ENCODE measurements at places on chromosomes 3 and 15.

- no peak for DNase-seq
Observed at GRCh38 chr15:52066842-52067544, 45.6 kb downstream of the BCL2L10 start.

- no peak for DNase-seq
Observed at GRCh38 chr3:160331127-160331937, 67.7 kb downstream of the IFT80 start.

DNA sequence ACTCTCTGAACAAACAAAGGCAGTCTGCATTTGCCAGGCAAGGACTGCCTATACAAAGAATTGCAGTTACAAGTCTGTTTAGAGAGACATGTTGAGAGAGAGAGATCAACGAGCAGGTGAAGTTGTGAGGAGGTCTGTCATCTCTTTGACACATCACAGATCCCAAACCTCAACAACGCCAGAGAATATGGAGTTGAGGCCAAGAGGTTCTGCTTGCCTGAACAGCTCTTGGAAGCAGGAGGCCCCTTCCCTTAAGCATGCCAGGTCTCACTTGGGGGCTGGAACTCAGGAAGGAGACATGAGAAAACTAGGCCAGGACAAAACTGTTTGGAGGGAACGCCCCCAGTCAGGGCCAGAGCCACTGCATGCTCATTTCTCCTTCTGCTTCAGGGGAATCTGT lies 22.3 kb upstream of the MUSTN1 start:
- DNase-seq, result no peak

GRCh38 chr3:151330899-151331298 lies 1.6 kb upstream of the P2RY13 start:
- DNase-seq, result no peak

- DNase-seq, result no peak
Observed at GRCh38 chr3:84893211-84893610, 65.6 kb upstream of the CADM2 start.

DNA sequence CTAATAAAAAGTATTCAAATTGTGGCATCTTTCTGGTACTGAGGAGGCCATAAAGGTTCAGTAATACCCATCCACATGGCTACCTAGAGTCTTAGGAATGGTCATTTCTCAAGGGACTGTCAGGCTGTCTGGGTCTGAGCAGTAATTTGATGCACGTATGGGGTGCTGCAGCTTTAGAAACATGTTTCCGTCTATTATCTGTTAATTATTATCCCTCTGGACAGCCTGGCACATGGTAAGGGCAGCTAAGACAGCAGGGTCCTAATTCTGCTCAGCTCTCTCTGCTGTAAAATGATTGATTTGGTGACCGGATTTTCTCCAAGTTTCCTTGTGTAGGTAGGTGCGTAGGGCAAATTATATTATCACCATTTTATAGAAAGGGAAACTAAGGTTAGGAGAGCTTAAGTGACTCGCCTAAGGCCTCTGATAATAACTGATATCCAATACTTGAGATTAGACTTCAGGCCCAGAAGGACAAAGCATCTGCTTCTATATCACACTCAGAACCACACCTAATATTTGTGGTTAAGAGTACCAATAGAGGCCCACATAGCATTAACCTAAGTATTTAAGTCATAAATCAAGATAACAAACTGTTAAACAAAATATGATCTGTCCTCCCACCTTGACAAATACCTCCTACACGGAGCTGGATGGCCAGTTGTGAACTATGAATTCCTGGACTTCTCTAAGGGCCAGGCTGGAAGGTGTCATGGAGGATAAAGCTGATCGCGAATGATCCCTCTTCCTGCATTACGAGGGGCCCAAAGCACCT lies 2.9 kb upstream of the RAP2B start:
- DNase-seq, result no peak

DNA sequence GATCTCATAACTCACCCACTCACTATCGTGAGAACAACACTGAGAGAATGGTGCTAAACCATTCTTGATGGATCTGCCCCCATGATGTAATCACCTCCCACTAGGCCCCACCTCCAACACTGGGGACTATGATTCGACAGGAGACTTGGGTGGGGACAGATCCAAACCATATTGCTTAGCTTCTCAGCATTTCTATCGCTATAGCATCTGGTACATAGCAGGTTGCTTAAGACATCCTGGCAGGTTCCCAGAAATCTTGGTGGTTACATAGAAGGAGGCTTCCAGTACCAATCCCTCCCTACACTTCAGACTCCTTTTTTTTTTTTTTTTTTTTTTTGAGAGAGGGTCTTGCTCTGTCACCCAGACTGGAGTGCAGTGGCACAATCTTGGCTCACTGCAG lies 487.8 kb downstream of the EDEM1 start:
- DNase-seq, result no peak

DNA sequence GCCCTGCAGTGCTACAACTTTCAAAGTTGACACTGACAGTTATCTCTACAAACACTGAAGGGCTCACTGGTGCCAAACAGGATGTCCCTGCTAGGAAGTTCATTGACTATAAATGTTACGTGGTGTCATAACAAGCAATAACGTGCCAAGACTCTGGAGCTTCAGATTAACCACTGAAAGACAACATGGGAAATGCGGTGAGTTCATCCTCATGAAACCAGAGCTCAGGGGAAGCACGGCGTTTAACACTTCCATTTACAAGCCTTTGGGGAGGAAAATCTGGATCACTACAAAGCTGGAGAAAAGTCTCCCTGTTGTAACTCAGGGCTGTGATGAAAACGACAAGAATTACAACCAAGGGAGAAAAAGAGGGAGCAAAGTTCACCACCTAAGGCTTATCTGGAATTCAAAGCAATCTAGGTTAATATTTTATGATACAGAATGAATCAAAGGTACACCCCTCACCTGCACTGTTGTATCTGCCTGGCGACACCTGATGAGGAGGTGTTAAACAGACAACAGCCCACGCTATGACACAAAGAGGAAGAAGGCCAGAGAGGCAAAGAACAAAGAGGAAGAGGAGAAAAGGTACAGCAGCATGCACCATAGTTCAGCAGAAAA lies 27.0 kb downstream of the SHQ1 start:
- DNase-seq, result no peak

DNA sequence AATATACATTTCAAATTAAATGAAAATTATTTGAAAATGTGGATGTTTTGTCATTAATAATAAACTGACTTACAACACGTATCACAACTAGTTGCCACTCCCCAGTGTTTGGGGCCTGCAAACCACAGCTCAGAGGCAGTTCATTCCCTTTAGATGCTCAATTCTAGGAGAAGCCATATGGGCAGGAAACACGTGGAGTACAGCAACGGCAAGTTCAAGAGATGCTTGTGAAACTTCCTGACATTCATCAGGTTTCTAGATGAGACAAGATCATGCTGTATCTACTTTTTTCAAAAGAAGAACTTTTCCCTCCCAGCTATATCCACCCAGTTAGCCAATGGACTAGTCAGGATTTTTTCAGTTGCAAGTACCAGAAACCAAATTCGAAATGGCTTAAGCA lies 17.6 kb upstream of the PLA2G4D start:
- no peak for DNase-seq

DNA sequence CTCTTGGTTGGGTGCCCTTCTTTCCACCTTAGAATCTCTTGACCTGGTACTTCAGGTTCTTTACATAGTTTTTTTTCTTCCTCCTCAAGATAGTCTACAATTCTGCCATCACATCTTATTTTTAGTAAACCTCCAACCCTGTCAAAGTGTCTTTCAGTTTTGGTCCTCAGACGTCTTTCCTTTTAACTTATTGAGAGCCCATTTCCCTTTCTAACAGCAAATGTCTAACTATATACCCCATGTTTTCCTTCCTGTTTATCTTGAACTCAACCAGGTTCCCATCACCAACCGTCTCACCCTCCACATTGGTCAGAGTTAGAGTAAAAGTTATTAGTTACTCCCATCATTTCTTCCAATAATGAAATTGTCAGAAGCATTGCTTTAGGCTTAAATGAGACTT lies 10.4 kb downstream of the KBTBD12 start:
- no peak for DNase-seq

GRCh38 chr3:70919661-70920060 lies 607.2 kb upstream of the MDFIC2 start:
- no peak for DNase-seq

- DNase-seq, result no peak
Observed at GRCh38 chr3:34072297-34072696, 273.9 kb downstream of the PDCD6IP start.

DNA sequence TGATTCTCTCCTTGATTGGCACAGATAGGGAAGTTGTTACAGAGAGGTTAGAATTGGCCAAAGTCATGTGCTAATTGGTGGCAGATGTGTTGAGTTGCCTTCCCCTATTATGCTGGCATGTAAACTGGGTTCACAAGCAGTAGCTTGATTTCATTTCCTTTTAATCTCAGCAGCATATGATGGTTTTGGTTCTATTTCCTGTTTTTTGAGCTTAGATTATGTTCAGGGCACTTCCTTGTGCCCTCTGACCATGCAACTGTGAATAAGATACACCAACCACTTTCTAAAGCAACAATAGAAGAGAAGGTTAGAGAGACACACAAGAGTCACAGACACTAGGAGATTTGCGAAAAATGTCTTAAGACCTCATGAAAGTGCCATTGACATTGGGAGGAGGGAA lies 16.5 kb downstream of the HPS3 start:
- DNase-seq, result no peak

- DNase-seq, result no peak
Observed at GRCh38 chr15:51104512-51104911, 9.8 kb upstream of the TNFAIP8L3 start.

- DNase-seq, result no peak
Observed at GRCh38 chr3:12228461-12228860, 60.4 kb upstream of the PPARG start.

All from activated naive CD4-positive, alpha-beta T cell treated with Interleukin-2 at 50 U/mL for 16 hours (primary cell).